ENCODE measurements at places on chromosomes 5 and 9. TPM values are rescaled to one million over a fixed set of nuclear protein-coding genes. Genes with fewer than 3 reads are reported as not detected.

The SLC25A2 gene
- total RNA-seq = 0.57 TPM

GRCh38 chr5:68460147-68460798 lies 244.7 kb downstream of the PIK3R1 start:
- no peak overlapping the region for H3K4me3 ChIP-seq
- DNase-seq = no peak
- H3K36me3 ChIP-seq = no peaks in the 10 kb centered on the region

GRCh38 chr5:132100672-132101261 lies 27.2 kb downstream of the CSF2 start:
- H3K4me1 ChIP-seq = peaks cover 31% of the 10 kb centered on the region
- no peaks in the 10 kb centered on the region for H3K36me3 ChIP-seq
- H3K4me3 ChIP-seq = no peak overlapping the region
- DNase-seq = peak; percentile 80

GRCh38 chr5:102542057-102542456 lies 43.3 kb upstream of the SLCO6A1 start:
- no peak overlapping the region for H3K27ac ChIP-seq
- H3K4me1 ChIP-seq = no peaks in the 10 kb centered on the region
- no peak for DNase-seq

DNA sequence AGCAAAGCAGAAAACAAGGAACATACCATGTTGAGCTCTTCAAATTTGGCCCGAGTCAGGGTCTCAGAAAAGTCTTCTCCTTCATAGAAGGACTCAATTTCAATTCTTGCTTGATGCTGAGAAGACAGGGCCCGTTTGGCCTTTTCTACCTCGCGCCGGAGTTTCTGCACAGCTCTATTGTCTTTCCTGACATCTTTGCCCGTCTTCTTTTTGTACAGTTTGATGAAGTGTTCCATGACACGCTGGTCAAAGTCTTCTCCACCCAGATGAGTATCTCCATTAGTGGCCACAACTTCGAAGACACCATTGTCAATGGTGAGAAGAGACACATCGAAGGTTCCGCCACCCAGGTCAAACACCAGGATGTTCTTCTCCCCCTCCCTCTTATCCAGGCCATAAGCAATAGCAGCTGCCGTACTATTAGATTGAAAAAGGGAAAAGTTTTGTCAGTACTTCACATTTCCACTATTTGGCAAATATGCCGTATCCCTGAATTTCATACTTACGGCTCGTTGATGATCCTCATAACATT lies 2.2 kb downstream of the HSPA5 start:
- DNase-seq = no peak
- H3K27ac ChIP-seq = no peak overlapping the region
- H3K36me3 ChIP-seq = peaks cover 44% of the 10 kb centered on the region
- no peaks in the 10 kb centered on the region for H3K27me3 ChIP-seq

DNA sequence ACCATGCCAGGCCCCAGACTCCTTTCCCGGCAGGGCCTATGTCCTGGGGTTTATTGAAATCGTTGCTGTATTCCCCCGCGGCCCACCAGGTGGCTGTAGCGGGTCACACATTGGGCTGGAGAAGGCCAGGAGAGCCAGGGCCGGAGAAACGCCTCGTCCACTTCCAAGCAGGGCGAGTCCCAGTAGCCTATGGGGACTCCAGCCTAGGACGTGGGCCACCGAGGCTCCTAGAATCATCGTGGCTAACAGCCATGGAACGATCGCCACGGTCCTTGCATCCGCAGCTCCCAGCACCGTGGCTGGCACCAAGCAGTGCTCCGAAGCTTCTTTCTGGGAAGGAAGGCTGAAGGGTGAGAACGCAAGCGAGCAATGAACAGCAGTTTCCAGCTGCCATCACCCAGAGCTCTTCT lies 87.7 kb downstream of the ENTREP1 start:
- no peaks in the 10 kb centered on the region for H3K4me1 ChIP-seq
- H3K27me3 ChIP-seq = peaks cover 16% of the 10 kb centered on the region
- no peak for DNase-seq
- no peak overlapping the region for H3K4me3 ChIP-seq
- no peak overlapping the region for H3K27ac ChIP-seq

GRCh38 chr5:110377943-110378342 lies 348.5 kb downstream of the TMEM232 start:
- H3K4me3 ChIP-seq = no peak overlapping the region
- H3K4me1 ChIP-seq = no peaks in the 10 kb centered on the region
- no peaks in the 10 kb centered on the region for H3K36me3 ChIP-seq
- no peak for DNase-seq
- H3K27me3 ChIP-seq = no peaks in the 10 kb centered on the region

DNA sequence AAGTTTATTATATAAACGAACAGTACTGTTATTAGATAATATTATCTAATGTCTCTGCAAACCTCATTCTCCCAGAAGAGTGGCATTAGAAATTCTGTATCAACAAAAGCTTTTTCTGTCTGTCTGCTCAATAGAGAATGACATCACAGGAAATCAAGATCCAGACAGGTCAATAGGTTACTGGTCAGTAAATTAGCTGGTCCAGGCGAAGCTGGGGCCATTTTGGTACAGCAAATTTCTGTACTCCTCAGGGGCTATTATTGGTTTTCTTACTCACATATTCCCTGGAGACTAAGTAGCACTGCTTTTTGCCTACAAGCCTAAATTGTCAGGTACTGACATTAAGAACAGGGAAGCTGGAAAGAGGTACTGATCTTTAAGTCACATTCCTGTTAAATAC lies 80.5 kb downstream of the PLPP1 start:
- no peaks in the 10 kb centered on the region for H3K4me1 ChIP-seq
- H3K27ac ChIP-seq = no peak overlapping the region
- no peak for DNase-seq
- H3K4me3 ChIP-seq = no peak overlapping the region
- H3K36me3 ChIP-seq = no peaks in the 10 kb centered on the region

DNA sequence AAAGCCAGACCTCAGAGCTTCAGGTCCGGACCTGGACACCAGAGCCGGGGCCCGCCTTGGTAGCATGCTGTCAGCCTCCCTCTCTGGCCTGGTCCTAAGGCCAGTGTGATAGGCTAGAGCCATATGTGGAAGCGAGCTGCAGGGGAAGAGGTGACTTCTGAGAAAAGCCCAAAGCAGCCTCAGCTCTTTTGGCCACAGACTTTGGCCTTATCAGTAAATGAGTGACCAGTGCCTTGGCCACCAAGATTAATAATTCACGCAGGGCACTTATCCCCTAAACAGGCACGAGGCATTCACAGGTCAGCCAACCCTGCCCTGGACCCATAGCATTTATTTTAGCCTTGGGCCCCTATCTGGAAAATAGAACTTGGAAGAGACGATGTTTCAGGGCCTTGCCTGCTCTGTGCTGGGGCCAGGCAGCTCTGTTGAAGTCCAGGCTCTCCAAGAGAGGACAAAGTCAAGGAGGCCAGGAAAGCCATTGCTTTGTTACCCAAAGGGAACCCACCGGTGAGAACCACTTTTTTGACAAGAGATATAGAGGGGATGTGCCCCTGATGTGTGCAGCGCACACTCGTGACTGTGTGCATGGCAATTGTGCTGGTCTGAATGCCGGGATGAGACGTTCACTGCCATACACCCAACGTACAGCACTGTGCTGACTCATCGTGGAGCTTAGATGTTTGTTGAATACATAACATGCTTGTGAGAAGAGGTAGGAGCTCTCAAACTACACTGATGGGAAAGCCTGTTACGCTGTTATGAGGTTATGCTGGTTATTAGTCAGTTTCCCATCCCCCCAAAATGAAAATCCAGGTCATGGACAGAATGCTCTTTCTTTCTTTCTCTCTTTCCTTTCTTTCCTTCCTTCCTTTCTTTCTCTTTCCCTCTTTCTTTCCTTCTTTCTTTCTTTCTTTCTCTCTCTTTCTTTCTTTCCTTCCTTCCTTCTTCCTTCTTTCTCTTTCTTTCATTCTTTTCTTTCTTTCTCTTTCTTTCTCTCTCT lies 5.0 kb upstream of the SLC34A1 start:
- no peaks in the 10 kb centered on the region for H3K27me3 ChIP-seq
- peaks cover 32% of the 10 kb centered on the region for H3K4me1 ChIP-seq
- peaks cover 7% of the 10 kb centered on the region for H3K36me3 ChIP-seq
- no peak overlapping the region for H3K4me3 ChIP-seq
- no peak overlapping the region for H3K27ac ChIP-seq
- no peak for DNase-seq

GRCh38 chr5:168583742-168584482 lies 4.7 kb upstream of the PANK3 start:
- no peak overlapping the region for H3K27ac ChIP-seq
- H3K4me3 ChIP-seq = no peak overlapping the region
- no peaks in the 10 kb centered on the region for H3K36me3 ChIP-seq
- no peaks in the 10 kb centered on the region for H3K27me3 ChIP-seq

DNA sequence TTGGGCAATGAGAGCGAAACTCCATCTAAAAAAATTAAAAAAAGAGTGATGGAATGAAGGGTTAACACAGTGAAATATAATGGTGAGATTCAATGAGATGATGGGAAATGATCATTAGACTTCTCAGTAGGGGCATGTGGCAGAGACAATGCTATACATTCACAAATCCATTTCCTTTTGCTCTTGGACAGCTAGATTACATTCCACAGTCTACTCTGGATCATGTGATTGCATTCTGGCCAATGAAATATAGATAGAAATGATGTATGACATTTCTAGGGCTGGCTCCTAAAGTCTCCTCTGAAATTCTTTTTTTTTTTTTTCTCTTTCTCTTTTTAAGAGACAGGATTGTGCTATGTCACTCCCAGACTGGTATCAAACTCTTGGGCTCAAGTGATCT lies 3.8 kb upstream of the GALT start:
- no peaks in the 10 kb centered on the region for H3K27me3 ChIP-seq
- H3K27ac ChIP-seq = no peak overlapping the region
- H3K4me3 ChIP-seq = no peak overlapping the region
- H3K36me3 ChIP-seq = no peaks in the 10 kb centered on the region
- H3K4me1 ChIP-seq = peaks cover 25% of the 10 kb centered on the region

DNA sequence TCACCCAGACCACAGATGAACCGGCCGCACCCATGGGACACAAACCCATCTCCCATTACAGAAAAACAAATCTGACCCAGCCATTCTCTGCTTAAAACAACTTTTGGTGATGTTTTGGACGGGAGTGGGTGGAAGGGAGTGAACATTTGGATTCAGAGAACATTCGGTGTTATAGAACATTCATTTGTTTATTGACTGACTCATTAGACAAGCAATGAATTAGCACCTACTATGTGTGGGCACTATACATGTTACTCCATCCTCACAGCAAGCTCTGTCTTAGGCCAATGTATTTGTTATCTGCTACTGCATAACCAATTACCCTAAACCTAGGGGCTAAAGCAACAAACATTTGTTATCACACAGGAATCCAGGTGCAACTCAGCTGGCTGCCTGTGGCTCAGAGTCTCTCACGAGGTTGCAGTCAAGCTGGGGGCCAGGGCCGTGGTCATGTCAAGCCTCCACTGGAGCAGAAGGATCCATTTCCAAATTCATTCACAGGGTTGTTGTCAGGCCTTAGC lies 5.1 kb upstream of the ERGIC1 start:
- H3K36me3 ChIP-seq = no peaks in the 10 kb centered on the region
- H3K27me3 ChIP-seq = no peaks in the 10 kb centered on the region
- no peak overlapping the region for H3K27ac ChIP-seq

- DNase-seq = no peak
- H3K27ac ChIP-seq = no peak overlapping the region
- H3K4me1 ChIP-seq = no peaks in the 10 kb centered on the region
- H3K36me3 ChIP-seq = no peaks in the 10 kb centered on the region
- no peak overlapping the region for H3K4me3 ChIP-seq
Observed at GRCh38 chr5:156815988-156816599, 34.0 kb upstream of the PPP1R2B start.

DNA sequence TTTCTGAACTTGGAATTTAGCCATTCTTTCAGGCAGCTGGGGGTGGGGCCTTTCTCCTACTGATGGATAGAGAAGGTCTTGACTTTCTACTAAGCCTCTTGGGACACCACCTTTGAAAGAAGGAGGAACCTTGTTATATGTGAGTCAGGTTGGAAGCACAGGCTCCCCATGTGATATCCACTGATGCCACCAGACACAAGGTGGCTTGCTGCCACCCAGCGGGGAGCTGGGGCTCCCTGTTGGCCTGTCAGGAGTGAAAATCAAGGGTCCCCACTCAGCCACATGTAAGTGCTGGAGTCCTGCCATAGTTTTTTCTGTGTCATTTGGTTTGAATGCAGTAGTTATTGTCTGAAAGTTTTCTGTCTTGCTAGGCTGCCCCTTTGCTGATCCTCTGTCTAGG lies 252.4 kb upstream of the NFIL3 start:
- no peak overlapping the region for H3K27ac ChIP-seq
- H3K36me3 ChIP-seq = no peaks in the 10 kb centered on the region
- no peak overlapping the region for H3K4me3 ChIP-seq
- DNase-seq = no peak

DNA sequence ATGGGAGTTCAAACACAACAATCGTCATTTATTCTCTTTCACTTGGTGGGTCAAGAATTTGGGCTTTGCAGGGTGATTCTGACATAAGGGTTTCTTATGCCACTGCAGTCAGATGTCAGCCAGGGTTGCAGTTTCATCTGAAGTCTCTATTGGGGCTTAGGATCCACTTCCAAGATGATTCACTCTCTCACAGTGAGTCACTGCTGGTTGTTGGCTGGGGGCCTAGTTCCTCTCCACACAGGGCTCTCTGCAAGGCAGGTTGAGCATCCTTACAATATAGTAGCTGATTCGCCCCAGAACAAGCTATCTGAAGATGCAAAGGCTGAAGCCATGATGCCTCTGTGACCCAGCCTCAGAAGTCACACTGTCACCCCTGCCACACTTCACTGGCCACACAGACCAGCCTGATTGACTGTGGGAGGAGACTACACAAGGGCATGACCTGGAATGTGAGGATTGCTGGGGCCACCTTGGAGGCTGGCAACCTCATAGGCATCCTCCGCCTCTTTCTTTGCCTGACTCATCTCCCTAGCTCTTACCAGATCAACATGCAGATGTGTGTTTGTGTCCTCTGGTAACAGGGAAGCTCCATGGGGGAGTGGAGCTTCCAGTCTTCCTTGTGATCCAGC lies 4.5 kb upstream of the CARD19 start:
- peak overlapping the region; percentile 99 for H3K27ac ChIP-seq
- peaks cover 6% of the 10 kb centered on the region for H3K36me3 ChIP-seq
- H3K4me3 ChIP-seq = no peak overlapping the region
- peak; percentile 59 for DNase-seq
- H3K27me3 ChIP-seq = no peaks in the 10 kb centered on the region

DNA sequence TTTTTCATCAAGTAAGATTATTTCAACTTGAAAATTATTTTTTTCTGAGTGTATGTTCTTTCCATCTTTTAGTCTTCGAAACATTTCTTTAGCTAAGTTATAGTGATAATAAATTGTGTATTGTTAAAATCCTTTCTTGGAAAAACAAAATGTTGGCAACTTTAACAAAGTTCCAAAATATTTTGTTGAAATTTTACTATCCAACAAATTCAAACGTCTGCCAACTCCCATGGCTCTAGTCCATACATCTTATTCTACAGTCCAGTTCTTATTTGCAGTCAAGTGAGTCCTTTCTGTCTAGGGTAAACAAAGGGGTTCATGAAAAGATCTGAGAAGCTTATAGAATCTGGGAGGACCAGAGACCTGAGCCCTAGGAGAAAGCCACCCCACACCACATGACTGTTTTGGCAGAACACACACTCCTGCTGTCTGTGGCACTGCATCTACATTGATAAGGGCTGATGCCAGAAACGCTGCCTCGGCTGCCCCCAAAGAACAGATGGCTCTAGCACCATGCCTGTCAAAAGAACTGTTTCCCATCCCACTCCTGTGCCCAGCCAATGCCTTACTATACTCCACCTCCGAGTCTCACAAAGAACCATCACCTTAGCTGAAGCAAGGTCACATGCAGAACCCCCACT lies 47.5 kb downstream of the FEM1C start:
- no peak overlapping the region for H3K27ac ChIP-seq
- no peak overlapping the region for H3K4me3 ChIP-seq
- peaks cover 29% of the 10 kb centered on the region for H3K27me3 ChIP-seq
- no peaks in the 10 kb centered on the region for H3K4me1 ChIP-seq
- H3K36me3 ChIP-seq = no peaks in the 10 kb centered on the region
- no peak for DNase-seq

Data from spleen (tissue), 13 donors.